Testis (tissue), 5 donors: ENCODE measurements at places on chromosomes 5 and 9. TPM values are rescaled to one million over a fixed set of nuclear protein-coding genes. Genes with fewer than 3 reads are reported as not detected.

Gene TIMD4
- total RNA-seq, result 78.0 TPM

Gene RGS14
- 40.5 TPM for total RNA-seq

Gene RANBP3L
- total RNA-seq, result 26.3 TPM

Gene CA9
- total RNA-seq, result 36.8 TPM

Gene ZDHHC12
- total RNA-seq, result 57.5 TPM

Gene SELENOP
- 125 TPM for total RNA-seq

Gene PCDHA11
- total RNA-seq, result 4.6 TPM

Gene SNCAIP
- total RNA-seq, result 12.7 TPM

Gene ADAMTS6
- total RNA-seq, result 43.1 TPM

Gene CCDC171
- 30.2 TPM for total RNA-seq

DNA sequence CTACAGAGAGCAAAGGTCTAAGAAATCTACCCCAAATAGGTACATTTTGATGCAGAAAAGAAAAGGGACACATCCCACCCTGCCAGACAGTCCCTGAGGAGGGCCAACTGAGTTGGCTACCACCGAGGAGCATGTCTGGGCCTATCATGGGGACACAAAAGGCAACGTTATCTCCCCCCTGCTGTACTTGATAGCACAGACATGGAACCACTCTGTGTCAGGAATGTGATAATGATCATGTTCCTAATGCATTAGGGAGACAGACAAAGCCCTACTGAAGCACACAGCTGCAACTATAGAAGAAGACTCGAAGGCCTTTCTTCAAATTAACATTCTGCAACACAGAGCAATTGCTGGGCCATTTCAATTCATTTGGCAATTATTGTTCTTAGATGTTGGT lies 84.5 kb downstream of the ENC1 start:
- no peaks in the 10 kb centered on the region for H3K4me1 ChIP-seq
- H3K36me3 ChIP-seq, result no peaks in the 10 kb centered on the region
- no peak overlapping the region for H3K27ac ChIP-seq
- H3K27me3 ChIP-seq, result no peaks in the 10 kb centered on the region

DNA sequence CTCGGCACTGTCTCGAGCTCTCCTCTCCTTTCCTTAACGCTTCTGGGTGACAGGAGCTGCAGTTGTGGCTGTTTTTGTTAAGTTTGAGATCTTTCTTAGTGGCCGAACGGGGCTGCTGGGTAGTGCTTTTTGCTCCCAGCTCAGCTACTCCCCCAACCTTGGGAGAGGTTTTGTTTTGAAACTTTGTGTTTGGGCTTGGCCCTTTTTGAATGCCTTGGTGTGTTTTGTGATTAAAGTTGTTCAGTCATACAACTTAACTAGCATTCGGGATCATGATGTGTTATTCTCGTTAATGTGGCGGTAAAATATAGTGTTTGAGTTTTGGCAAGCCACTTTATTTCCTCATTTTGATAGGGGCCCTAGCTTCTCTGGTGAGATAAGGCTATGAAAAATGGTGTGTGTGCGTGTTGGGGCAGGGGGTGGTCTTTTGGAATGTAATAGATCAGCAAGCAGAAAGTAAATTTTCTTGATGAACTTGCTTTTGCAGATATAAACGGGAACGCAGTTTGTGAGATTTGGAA lies 1.1 kb downstream of the KDM3B start:
- DNase-seq, result no peak
- peaks cover 12% of the 10 kb centered on the region for H3K4me1 ChIP-seq
- peak overlapping the region; percentile 96 for H3K27ac ChIP-seq
- H3K36me3 ChIP-seq, result no peaks in the 10 kb centered on the region
- H3K4me3 ChIP-seq, result peak overlapping the region; percentile 94

GRCh38 chr5:55033568-55033967 lies 9.5 kb downstream of the GZMK start:
- H3K27ac ChIP-seq, result no peak overlapping the region
- H3K27me3 ChIP-seq, result no peaks in the 10 kb centered on the region
- no peak for DNase-seq
- H3K4me1 ChIP-seq, result no peaks in the 10 kb centered on the region

DNA sequence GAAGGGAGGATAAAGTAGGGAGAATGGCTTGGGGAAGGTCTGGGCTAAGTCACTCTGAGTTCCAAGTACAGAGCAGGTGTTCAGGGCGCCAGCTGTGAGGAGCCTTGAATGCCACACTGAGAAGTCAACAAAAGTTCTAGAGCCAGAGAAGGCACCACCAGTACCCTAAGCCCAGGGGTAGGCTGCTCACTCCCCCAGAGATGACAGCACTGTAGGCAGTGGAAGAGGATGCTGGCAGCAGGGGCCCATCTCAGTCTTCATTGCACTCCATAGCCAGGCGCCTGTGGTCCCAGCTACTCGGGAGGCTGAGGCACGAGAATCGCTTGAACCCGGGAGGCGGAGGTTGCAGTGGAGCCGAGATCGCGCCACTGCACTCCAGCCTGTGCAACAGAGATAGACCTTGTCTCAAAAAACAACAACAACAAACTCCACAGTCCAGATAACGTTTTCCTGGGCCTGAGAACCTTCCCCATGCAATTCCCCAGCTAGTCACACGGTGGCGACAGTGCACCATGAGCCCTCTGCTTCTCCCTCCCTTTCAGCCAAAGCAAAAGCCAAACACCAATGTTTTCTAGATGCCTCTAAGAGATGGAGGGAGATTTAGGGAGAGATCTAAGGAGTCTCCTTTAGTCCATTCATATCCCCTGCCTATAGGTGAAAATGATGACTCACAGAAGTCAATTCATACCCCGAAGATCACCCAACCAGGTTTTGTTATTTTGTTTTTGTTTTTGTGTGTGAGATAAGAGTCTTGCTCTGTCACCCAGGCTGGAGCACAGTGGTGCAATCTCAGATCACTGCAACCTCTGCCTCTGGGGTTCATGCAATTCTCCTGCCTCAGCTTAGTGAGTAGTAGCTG lies 19.8 kb upstream of the NSD1 start:
- no peak overlapping the region for H3K4me3 ChIP-seq
- DNase-seq, result peak; percentile 86

DNA sequence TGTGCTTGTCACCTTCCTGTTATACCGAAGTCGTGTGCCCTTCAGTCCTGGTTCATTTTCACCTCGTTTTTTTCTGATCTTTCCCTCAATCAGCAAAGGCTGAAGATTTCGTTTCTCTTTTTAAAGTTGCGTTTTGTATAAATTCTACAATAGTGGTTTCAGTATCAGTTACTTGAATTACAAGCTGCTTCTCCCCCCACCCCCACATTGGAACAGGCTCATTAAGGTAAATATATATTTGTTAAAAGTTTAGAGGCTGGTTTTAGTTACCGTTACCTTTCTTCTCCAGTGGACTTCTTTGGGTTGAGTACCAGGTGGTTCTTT lies 881 bp downstream of the SUB1 start:
- DNase-seq, result no peak
- no peaks in the 10 kb centered on the region for H3K36me3 ChIP-seq
- H3K27me3 ChIP-seq, result no peaks in the 10 kb centered on the region
- H3K4me1 ChIP-seq, result peaks cover 15% of the 10 kb centered on the region

DNA sequence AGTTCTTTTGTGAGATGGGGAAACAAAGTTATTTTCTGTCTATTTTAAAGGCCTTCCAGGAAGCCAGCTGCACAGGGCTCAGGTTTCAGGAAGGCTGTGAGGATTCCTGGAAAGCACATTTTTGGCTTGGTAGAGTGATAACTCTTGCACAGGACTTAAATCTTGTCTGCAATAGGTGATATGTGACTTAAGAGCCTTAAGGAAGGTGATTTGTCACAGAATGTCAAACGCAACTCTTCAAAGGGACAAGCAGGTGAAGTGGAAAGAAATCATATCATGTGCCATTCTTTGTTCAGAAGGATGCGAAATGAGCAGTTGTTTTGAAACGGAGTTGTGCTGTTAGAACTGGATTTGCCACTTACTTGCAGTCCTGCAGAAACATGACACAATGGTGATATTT lies 459.3 kb downstream of the MAT2B start:
- no peaks in the 10 kb centered on the region for H3K36me3 ChIP-seq
- H3K4me1 ChIP-seq, result no peaks in the 10 kb centered on the region
- no peak for DNase-seq
- H3K27me3 ChIP-seq, result no peaks in the 10 kb centered on the region

DNA sequence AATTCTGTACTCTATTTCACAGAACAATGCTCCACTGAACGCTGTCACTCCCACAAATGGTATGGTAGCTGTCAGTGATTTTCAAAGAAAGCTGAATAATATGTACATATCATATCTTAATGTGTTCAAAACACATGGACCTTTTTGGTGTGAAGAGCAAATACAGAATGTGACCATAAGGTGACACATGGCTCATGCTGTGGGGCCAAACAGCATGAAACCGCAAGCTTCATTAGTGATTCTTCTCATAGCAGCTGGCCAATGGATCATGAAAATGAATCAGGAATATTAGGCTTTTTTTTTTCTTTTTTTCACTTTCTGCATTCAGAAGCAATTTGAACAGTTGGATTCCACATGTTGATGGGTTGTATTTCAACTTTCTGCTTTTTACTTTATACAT lies 54.9 kb upstream of the CDH9 start:
- no peak for DNase-seq
- H3K4me3 ChIP-seq, result no peak overlapping the region
- no peaks in the 10 kb centered on the region for H3K36me3 ChIP-seq
- H3K27me3 ChIP-seq, result no peaks in the 10 kb centered on the region
- no peaks in the 10 kb centered on the region for H3K4me1 ChIP-seq
- no peak overlapping the region for H3K27ac ChIP-seq

- no peaks in the 10 kb centered on the region for H3K4me1 ChIP-seq
- H3K36me3 ChIP-seq, result no peaks in the 10 kb centered on the region
- H3K27me3 ChIP-seq, result no peaks in the 10 kb centered on the region
Observed at GRCh38 chr9:76772686-76773445, 8.6 kb downstream of the PCA3 start.

DNA sequence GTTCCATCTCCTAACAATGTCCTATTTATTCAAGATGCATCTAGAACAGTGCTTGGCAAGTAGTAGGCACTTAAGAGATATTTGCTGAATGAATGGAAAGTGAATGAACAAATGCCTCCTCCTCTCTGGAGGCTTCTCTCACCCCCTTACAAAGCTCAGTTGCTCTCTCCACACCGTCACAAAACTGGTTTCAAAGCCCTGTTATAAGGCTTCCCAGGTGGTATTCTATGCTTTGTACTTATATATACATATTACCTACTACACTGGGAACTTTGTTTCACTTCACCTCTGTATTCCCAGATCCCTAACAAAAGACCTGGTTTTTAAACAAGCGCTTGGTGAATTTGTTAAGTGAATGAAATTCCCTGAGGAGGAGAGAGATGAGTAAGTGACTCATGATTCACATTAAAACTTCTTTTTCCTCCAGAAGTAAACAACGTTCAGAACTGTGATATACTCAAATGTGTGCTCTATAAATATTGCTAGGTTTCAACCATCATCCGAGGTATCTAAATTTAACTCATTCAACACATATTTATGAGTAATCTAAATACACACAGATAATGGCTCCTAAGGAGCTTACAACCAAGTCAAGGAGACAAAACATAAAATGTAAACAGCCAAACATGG lies 36.0 kb downstream of the DENND1A start:
- H3K27me3 ChIP-seq, result no peaks in the 10 kb centered on the region
- no peak overlapping the region for H3K27ac ChIP-seq
- no peak for DNase-seq
- no peak overlapping the region for H3K4me3 ChIP-seq
- H3K4me1 ChIP-seq, result no peaks in the 10 kb centered on the region

- no peaks in the 10 kb centered on the region for H3K36me3 ChIP-seq
- H3K4me3 ChIP-seq, result no peak overlapping the region
- DNase-seq, result no peak
- no peaks in the 10 kb centered on the region for H3K27me3 ChIP-seq
Observed at GRCh38 chr9:128610897-128611296, 45.8 kb downstream of the DYNC2I2 start.

GRCh38 chr5:95060098-95060497 lies 224.8 kb downstream of the MCTP1 start:
- no peaks in the 10 kb centered on the region for H3K27me3 ChIP-seq
- H3K27ac ChIP-seq, result no peak overlapping the region
- H3K4me1 ChIP-seq, result no peaks in the 10 kb centered on the region

DNA sequence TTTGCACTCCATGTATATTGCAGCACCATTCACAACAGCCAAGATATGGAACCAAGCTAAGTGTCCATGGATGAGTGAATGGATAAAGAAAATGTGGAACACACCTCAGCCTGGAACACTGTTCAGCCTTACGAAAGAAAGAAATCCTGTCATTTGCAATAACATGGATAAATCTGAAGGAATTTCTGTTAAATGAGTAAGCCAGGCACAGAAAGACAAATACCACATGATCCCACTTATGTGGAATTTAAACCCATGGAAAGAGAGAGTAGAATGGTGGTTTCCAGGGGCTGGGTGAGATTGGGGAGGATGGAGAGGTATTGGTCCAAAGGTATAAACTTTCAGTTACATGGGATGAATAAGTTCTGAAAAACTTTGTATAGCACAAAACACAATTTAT lies 228.9 kb upstream of the CD180 start:
- no peak overlapping the region for H3K27ac ChIP-seq
- H3K4me3 ChIP-seq, result no peak overlapping the region
- no peaks in the 10 kb centered on the region for H3K27me3 ChIP-seq
- H3K4me1 ChIP-seq, result no peaks in the 10 kb centered on the region
- H3K36me3 ChIP-seq, result no peaks in the 10 kb centered on the region

DNA sequence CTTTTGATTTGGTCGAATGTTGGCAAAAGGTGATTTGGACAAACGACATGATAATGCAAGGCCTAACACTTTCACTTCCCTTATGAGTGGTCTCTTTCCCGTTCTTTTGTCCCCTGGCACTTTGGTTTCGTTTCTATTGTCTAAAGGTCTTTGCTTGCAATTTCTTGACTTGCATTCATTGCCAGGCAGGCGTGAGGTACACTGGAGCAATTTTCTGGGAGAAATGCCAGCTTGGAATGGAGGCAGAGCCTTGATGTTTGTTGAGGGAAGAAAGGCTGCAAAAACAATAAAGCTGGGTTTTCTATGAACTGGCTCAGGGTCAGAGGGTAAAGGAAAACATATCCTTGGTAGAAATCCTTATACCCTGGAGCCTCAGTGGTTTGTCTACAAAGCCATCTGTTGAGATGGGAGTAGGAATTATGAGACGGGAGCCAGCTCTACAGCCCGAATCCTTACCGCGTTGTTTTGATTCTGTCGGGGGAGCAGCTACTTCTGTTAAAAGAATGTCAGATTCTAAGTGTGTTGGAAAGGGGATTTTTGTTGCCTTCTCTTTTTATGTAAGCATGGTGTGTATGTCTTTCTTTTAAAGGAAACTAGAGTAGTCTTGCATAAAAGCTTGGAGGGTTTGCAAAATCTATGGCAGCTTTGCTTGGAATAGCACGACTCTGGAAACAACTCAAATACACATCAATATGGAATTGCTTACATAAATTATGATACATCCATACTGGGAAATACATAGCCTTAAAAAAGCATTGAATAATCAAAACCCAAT lies 158.9 kb downstream of the RMI1 start:
- peaks cover 10% of the 10 kb centered on the region for H3K4me1 ChIP-seq
- no peaks in the 10 kb centered on the region for H3K36me3 ChIP-seq
- H3K4me3 ChIP-seq, result no peak overlapping the region
- peak; percentile 73 for DNase-seq
